ENCODE measurements at places on chromosomes 5 and 9.

GRCh38 chr9:113992276-113992951, 85.7 kb downstream of the AMBP start:
- peak; percentile 70 for DNase-seq

- no peak for DNase-seq
Measured at GRCh38 chr5:5523066-5523505, 100.6 kb downstream of the ICE1 start.

DNA sequence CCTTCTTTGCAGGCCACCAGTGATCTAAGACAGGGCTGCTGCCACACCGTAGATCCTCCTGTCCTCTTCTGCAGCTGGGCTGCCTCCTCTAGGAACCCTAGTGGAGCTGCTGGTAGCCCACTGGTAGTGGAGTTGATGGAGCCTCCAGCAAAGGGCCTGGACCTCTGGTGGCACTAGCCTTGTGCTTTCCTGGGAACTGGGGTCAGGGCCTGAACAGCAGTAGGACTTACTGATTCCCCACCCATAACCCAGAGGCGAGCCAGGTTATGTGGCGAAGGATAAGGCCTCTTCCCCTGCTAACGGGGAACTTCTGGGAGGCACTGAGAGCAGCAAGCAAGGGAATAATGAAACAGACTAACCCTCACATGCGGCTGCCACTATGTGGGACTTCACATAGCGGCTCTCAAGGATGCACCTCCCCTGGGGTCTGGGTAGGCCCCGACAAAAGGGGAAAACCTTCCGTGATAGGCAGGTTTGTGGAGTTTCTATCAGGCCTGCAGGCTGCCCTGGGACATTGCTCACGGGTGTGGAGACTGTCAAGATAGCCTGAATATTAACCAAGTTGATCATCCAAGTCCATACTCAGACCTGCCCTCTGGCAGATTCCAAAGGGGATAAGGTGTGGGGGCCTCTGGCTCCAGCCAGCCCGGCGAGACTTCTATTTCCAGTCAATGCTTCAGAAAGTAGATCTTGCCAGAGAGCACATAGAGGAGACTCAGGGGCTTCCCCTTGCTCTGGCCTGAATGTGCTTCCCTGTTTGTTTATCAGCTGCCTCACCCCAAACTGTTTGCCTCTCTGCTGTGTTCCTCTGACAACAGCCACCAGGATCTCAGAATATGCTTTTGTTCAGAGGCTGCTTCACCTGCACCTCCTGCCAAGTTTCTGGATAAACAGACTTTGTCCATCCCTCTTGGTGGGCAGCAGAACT, 7.4 kb downstream of the SLC22A4 start:
- DNase-seq: no peak

- no peak for DNase-seq
Measured at GRCh38 chr9:20582150-20582549, 40.1 kb downstream of the MLLT3 start.

- no peak for DNase-seq
Measured at GRCh38 chr9:76798527-76798926, 34.3 kb downstream of the PCA3 start.

- no peak for DNase-seq
Measured at GRCh38 chr9:86047361-86047760, 52.0 kb downstream of the GOLM1 start.

DNA sequence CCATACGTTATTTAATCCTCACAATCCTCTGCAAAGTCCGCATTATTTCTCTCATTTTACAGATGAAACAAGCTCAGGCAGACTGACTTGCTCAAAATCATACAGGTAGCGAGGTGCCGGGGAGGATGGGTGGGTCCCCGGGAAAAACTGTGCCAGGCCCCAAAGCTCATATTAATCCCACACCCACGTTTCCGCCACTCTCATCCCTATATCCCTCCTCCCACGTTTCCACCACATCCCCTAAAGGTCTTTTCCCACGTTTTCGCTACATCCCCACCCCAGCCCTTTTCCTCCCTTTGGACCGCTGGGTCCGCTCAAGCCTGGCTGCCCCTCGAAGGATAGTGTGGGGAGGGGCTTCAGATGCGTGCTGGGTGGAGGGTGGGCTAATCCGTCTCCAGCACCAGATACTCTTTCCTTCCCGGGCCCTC, 434 bp upstream of the FSD1L start:
- DNase-seq: no peak

DNA sequence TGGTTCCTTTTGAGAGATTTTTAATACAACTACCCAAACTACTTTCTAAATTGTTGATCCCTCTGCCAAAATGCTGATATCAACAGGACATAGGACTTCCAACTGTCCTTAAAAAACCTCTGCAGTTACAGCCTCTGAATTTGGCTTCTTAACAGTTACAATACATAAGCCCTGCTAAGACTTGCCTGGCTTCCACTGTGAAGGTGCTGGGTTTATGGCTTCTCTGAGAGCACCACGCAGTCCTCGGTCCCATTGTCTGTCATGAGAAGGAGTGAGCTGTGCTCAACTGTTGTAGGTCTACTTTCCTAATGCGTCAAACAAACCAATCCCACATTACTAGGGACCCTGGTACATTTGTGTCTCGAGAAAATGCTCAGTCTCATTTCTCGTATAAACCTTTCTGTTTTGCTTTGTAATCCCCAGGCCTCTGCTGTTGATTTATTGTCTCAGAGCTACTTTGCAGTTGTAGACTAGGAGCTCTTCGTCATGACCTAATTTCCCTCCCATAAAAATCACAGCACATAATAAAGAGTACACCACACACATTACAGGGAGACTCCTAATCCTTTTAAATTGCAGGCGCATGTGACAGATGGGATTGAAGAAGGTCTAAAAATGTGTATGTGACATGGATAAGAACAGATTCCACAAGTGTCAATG, 274.9 kb downstream of the NR3C1 start:
- DNase-seq: no peak

DNA sequence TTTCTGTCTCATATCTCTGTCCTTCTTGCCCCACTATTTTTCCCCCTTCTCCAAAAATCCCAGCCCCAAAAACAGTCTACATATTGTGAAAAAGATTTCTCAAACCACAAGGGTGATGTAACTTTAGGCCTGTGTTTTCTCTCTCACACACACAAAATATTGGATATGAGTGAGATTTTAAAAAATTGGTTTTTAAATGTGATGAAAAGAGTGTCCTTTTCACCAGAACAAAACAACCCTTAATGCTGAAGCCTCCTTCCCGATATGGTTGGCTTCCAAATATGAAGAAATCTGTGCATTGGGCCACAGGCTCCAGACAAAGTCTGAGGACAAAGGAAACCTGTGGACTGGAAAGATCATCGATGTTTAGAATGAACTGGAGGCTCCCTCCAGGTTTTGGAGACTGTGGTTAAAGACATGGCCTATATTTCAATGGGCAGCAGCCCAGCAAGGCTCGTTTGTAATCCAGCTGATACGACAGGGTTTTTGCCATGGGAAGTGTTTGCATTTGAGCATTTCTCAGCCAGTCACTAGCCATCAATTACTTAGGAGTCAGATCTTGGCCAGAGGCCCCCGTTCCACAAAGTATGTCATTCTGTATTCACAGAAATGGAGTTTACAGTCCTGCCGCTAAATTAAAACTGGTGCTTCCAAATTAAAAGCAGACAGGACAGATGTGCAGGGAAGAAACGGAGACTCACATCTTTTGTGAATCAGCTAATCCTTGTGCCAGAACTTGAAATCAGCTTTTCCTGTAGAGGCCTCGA, 546.3 kb downstream of the EBF1 start:
- no peak for DNase-seq

DNA sequence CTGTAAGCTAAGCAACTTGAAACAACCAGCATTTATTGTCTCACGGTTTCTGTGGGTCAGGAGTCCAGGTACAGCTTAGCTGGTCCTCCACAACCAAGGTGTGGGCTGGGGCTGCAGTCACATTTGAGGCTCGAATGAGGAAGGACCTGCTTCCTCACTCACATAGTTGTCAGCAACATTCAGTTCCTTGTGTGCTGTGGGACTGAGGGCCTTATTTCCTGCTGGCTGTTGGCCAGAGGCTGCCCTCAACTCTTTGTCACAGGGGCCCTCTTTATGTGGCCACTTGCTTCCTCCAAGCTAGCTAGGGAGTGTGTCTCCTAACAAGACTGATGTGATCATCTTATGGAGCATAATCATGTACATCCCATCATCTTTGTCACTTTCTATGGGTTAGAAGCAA, 29.2 kb upstream of the SEMA4D start:
- DNase-seq: no peak

GRCh38 chr5:119864286-119864685, 234.9 kb downstream of the FAM170A start:
- no peak for DNase-seq

GRCh38 chr9:121990600-121991306, 102.4 kb downstream of the TTLL11 start:
- no peak for DNase-seq

DNA sequence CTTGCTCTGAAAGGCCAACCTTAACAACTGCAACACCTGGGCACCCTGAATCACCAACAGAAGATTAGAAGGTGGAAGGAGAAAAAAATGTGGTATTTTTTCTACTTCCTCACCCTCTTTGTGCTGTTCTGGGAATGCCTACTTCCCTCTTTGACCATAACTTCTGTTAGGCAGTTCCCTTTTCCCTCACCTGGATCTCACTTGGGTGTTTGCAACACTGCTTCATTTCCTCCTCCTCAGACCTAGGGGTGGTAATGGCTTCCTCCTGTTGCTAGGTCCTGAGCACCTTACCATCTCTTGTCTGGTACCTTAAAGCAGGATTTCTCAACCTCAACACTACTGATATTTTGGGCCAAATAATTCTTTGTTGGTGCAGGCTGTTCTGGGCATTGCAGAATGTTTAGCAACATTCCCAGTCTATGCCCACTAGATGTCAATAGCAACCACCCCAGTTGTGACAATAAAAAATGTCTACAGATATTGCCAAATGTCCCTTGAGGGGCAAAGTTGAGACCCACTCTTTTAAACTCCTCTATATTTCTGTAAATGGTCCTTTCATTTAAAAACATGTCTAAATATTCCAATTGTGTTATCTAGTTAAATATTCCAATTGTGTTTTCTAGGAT, 300.0 kb upstream of the VLDLR start:
- no peak for DNase-seq

DNA sequence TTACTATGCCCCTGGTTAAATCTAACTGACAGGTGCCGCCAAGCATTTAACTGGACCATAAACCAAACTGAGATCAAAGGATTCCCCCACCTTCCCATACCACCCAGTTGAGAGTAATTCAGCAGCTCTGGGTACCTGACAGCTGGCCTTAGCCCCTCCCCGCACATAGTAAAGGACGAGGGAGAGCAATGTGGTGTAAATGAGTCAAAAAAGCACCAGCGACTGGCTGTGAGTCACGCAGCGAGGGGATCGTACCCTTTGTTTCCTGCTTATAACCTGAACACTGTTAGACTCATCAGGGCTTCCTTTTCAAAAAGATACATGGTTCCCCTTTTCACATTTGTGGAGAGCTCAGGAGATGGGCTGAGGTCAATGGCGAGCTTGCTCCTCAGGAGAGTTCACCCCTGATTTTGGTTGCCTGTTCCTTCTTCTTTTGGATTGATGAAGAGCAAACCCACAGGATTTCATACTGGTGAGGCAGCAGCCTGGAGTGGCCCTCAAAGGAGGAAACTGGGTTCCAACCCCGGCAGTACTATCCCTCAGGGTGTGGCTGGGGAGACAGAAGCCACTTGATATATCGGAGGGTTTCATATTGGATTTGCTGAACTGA, 71.5 kb downstream of the ANKRD33B start:
- no peak for DNase-seq

GRCh38 chr9:73780916-73781315, 629.3 kb downstream of the ANXA1 start:
- DNase-seq: no peak

DNA sequence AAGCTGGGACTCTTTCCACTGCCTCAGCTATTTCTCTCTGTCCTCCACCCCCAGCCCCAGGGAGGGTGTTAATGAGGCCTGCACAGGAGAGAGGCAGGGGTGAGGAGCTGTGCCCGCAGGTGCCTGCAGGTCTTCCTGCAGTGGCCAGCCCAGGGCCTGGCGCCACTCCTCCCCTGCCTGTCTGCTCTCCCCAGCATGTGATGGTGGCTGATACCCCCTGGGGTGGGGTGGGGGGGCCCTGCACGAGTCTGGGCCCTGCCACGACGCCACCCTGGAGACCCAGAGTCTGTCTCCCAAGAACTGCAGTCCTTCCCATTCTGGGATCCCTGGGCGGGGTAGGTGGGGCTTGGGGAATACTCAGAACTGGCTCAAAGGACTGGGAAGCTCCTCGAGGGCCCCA, 166.4 kb upstream of the SMIM23 start:
- DNase-seq: no peak

- no peak for DNase-seq
Measured at GRCh38 chr9:94983552-94983951, 257.1 kb downstream of the AOPEP start.

DNA sequence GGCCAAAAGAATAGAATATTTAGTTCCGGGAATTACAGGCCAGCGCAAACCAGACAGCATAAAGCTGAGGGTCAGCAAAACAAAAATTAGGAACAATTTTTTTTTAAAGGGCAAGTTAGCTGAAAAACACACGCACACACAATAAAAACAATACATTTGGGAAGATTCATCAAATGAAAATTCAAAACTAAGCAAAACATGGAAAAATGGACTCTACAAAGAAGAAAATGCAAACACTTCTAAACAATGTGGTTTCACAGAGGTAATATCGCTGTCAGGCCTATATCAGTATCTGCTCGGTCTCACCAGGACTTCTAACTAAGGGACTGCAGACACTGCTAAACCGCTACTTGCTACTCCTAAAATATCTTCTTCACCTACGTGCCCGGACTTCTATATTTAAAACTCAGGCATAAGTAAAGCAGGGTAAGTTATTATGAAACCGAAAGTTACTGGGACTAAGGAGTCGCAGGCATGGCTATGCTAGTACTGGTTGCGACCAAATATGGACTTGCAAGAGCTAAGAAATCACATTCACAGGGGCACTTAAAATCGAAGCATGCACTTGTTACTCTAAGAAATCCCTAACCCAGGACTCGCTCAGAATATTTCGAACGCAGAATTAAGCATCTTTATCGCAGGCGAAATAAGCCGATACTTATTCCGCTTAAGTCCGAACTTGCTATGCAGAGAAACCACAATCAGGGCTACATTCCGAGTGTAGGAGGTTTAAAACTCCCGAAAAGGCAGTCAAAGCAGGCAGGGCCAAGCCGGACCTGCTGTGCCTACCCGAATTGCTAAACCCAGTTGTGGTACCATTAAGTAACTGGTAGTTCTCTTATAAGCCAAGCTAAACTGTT, 2.3 kb downstream of the ANXA2R start:
- DNase-seq: no peak
